ENCODE measurements at places on chromosomes 16 and 17.

DNA sequence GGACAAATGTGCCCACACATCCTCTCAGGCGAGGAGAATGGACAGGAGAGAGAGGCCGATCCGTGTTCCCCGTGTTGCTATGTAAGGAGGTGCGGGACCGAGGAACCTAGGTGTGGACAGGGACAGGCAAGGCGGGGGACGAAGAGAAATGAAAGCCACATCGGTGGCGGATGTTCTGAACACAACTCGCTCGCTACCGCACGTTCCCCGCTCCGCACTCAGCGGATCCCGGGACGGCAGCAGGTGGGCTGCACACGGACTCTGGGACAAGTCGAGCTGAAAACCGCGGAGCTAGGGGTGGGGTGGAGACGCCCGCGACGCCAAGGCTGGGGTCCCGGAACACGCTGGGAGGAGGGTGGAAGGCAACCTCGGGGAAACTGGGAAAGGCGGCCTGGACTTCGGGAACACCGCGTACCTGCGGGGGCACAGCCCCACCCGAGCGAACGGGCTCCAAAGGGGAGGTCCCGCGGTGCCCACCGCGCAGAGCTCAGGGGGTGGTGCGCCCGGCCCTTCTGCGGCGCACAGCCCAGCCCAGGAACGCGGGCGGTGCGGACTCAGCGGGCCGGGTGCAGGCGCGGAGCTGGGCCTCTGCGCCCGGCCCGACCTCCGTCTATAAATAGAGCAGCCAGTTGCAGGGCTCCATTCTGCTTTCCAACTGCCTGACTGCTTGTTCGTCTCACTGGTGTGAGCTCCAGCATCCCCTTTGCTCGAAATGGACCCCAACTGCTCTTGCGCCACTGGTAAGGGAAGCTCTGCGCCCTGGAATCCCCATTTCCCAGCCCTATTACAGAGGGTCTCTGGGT, at the start of gene MT1E:
TSS of gene MT1E (plus strand) at position 642 of the 803 bp plus-strand sequence. CDS start at position 713, 71 bp downstream.
- DNase-seq = peak; percentile 49

DNA sequence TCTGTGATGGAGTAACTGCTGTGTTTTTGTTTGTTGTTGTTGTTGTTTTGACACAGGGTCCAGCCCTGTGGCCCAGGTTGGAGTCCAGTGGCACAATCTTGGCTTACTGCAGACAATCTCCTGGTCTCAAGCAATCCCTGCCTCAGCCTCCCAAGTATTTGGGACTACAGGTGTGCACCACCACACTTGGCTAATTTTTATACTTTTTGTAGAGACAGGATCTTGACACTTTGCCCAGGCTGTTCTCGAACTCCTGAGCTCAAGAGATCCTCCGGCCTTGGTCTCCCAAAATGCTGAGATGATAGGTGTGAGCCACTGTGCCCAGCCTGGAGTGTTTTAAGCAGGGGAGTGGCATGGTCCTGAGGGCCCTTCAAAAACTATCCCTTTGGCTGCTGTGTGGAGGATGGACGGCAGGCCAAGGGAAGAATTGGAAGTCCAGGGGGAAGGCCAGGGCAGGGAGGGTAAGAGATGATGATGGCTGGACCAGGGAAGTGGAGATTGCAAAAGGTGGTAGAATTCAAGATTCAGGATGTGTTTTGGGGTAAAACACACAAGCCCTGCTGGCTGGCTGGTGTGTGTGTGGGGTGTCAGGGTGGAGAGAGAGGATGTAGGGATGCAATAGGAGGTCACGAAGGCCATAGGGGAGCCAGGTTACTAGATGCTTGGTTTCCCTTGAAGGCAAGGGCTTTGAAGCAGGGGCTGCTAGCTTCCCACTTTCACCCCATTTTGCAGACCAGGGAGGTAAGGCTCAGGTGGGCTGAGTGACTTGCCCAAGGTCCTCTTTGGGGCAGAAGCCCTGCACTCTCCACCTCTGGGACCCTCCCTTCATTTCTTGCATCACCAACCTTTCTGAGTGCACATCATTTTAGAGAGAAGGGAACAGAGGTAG, 18.8 kb upstream of the PLLP start:
- no peak for DNase-seq

DNA sequence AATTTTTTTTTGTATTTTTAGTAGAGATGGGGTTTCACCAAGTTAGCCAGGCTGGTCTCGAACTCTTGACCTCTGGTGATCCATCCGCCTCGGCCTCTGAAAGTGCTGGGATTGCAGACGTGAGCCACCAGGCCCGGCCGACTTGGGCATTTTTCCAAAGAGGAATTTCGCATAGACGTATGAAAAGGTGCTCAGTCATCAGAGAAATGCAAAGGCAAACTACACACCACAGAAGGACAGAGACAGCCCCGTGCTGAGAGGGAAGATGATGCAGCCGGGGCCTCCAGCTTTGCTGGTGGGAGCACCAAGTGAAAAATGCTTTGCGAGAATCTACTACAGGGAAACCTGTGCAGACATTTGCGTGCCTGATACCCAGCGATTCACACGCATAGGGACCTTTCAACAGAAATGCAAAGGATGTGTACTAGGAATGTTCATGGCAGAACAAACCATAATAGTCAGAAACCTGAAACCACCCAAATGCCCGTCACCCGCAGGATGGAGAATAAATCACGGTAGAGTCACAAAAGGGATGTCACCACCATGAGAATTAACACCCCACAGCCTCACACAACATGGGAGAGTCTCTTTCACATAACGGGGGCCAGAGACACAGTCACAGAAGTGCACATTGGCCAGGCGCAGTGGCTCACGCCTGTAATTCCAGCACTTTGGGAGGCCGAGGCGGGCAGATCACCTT, 5.2 kb downstream of the RAB40B start:
- no peak for DNase-seq

DNA sequence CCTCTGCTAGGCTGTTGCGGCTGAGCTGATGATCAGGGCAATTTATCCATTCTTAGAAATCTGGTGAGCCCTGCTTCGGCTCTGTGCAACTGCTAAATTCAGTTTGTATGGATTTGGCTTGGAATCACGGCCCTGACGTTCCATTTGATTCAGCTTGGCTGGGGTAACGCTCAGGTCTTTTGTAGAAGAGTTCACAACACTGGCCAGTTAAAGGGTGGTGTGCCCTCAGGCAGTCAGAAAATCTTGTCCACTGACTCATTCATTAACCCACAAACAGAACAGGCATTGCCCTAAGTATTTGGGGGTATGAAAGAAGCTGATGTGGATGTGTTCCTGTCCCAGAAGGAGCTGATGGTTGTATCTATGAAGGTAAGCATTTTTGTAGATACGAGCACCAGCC, 53.9 kb downstream of the GNAO1 start:
- no peak for DNase-seq

- DNase-seq = no peak
Measured at GRCh38 chr16:30374538-30374937, at the start of gene MYL11. MYL11 (plus strand) TSS chr16:30374802; CDS start chr16:30374858, 56 bp downstream.

GRCh38 chr16:50282010-50282538, 15.7 kb downstream of the ADCY7 start:
- no peak for DNase-seq

DNA sequence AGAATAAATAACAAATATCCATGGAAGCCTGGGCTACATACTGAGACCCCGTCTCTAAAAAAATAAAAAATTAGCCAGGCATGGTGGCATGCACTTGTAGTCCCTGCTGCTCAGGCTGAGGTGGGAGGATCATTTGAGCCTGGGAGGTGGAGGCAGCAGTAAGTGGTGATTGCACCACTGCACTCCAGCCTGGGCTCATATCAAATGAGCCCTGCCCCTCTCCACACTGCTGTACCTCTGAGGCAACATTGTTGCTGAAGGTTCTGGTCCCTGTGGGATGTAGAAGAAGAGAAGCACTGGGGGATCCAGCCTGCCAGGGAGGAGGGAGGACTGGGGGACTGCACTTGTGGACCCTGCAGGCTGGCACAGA, 11.4 kb upstream of the ARHGAP23 start:
- DNase-seq = no peak

DNA sequence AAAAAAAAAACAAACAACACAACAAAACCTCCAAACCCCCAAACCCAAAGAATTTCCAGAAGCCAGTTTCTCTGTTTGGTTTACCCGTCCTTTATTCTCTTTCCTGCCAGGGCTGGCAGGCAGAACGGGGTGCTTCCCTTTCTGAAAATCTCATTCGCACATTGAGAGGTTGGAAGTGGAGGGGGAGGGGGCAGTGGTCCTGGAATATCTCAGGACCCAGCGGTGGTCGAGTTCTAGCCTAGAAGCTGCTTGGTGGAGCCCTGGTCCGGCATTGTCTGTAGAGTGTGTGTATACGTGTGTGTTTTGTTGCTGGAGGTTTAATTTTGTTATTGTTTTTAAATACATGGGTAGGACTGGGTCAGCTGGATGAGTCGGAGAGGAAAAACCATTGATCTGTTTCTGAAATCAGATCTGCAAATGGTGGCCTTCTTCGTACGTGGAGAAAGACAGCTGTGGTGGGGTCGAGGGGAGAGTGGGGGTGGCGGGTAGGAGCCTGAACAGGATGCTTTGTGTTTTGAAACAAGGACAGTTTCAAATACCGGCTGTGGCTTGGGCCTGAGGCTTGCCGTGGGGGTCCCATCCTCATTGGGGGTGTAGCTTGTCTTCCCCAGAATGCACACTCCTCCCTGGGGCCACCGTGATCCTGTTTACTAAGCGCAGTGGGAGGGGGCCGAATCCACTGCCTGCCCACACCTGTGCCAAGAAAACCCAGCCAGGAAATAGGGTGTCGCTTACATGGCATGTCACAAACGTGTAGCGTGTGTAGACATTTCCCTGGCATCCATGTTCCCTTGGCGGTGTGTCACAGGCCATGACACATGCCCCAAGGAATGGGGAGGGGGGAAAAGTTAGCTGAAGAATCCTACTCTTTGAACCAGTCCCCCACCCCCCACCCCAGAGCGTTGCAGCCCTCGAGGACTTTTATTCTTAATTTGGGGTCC, 1.6 kb downstream of the CMIP start:
- no peak for DNase-seq

- no peak for DNase-seq
Measured at GRCh38 chr16:28985211-28986041, 574 bp downstream of the LAT start.

- no peak for DNase-seq
Measured at GRCh38 chr17:37797206-37797605, 52.3 kb upstream of the HNF1B start.

GRCh38 chr16:64312980-64313379, 808.9 kb downstream of the CDH11 start:
- no peak for DNase-seq

DNA sequence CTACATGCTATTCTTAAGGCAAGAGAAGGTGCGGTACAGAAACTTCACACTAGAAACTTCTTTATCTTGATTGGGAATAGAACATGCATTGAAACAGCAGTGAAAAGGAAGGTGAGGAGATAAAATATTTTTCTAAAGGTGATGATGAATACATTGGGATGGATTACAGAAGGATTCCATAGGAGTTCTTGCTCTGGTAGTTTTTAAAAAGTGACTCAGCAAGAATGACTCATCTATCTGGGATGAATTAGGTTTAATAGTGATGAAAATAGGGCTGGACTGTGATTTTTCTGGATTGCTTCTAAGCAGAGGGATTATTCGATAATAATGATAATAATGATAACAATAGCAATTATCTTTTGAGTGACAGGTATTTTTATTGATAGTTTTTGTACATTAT, 65.6 kb upstream of the HS3ST4 start:
- DNase-seq = no peak

DNA sequence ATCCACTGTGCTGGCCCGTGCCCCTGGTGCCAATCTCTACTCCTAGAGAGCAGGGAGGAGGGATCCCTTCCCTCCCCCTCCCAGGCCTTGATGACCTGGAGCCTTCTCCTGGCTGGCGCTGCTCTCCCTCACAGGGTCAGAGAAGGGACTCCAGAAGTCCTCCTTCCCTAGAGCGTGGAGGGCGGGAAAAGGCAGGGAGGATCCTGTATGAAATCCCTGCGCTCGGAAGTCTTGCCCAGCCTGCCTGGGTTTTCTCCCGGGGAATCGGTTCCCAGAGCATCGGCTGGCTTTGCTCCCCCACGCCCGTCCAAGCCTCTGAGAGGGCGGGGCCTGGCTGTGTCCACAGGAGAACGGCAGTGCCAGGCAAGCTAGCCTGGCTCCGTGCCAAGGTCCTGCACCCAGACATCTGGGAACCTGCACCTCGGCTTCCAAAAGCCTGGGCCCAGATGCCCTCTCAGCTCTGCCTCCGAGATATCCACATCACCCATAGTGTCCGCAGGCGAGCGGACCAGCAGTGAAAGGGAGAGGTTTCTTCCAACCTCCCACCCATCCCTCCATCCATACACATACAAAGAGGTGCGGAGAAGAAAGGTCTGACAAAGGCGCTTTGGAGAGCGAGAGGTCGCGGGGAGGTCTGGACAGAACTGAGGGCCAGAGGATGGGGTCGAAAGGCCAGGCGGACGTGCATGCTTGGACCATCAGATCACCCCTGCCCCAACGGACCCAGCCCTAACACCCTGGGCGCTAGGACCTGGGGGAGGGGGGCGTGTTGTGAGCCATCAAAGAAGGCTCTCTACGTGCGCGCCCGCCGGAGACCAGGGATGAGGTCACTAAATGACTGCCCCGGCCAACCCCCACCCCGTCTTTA, 1.1 kb downstream of the MPP2 start:
- no peak for DNase-seq

GRCh38 chr16:72434159-72434558, 262.2 kb upstream of the PMFBP1 start:
- DNase-seq = peak; percentile 3

GRCh38 chr17:11077673-11078072, 163.3 kb upstream of the SHISA6 start:
- no peak for DNase-seq

DNA sequence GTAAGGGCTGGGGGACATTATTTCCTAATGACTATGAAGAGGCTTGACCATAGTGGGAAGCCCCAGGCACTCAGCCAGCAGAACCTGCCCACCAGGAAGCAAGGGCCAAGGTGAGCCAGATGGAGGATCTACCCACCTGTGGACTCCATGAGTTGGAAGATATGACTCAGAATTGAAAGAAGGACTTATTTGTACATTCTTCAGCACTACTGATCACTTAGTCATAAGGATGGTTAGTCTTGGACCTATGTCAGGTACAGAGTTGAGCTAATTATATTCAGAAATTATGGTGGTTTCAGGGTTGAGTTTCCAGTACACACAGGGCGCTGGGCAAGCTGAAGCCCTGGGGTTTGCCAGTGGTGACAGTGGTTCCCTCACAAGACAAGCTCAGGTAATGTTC, 24.0 kb upstream of the GRIN2A start:
- no peak for DNase-seq

DNA sequence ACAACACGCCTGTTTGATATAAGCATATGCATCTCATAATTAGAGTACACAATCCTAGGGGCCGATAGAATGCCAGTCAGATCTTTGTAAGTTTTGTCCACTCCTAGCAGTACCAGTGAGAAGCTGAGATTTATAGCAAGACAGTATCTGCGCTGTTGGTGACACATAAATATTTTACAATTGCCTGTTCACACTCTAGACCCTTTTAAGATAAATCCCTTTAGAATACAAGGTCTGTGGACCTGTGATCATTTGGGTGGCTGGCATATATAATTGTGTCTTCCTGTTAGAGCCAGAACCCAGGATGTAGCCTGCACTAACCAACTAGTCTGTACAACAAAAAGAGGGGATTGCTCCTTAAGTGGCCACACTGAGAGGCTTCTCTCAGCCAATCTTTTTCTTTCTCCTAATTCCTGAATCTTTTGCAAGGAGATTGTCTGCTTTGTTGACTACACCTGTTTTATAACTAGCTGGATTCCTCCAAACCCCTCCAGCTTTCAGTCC, 74.7 kb downstream of the WIPI1 start:
- no peak for DNase-seq

GRCh38 chr17:57369509-57369945, 113.2 kb downstream of the MSI2 start:
- no peak for DNase-seq
